Thyroid gland (tissue), 4 donors: ENCODE measurements at places on chromosomes 7 and 10. TPM values are rescaled to one million over a fixed set of nuclear protein-coding genes. Genes with fewer than 3 reads are reported as not detected.

Gene ADIRF
- total RNA-seq: 105 TPM

- H3K27me3 ChIP-seq: no peaks in the 10 kb centered on the region
- H3K36me3 ChIP-seq: no peaks in the 10 kb centered on the region
- H3K27ac ChIP-seq: no peak overlapping the region
- no peak overlapping the region for H3K4me3 ChIP-seq
- no peaks in the 10 kb centered on the region for H3K4me1 ChIP-seq
Observed at GRCh38 chr7:36838616-36839225, 114.4 kb upstream of the AOAH start.

GRCh38 chr10:111429288-111430028 is 352.6 kb downstream of the ADRA2A start:
- DNase-seq: no peak
- H3K4me3 ChIP-seq: no peak overlapping the region
- H3K27ac ChIP-seq: no peak overlapping the region
- H3K36me3 ChIP-seq: no peaks in the 10 kb centered on the region

GRCh38 chr10:31697271-31698180 is 231.1 kb downstream of the ARHGAP12 start:
- H3K36me3 ChIP-seq: no peaks in the 10 kb centered on the region
- peak; percentile 51 for DNase-seq
- no peak overlapping the region for H3K4me3 ChIP-seq
- H3K4me1 ChIP-seq: no peaks in the 10 kb centered on the region

Gene PON1
- not detected for total RNA-seq

DNA sequence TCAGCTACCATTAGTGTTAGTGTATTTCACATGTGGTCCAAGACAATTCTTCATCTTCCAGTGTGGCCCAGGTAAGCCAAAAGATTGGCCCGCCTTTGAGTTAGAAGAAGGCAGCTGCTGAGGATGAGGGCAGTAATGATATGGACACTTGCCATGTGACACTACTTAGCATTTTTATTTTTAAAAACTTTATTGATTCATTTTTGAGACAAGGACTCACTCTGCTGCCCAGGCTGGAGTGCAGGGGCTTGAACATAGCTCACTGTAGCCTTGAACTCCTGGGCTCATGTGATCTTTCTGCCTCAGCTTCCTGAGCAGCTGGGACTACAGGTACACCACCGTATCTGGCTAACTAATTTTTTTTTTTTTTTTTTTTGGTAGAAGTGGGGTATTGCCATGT is 12.3 kb upstream of the ACTR3B start:
- DNase-seq: no peak
- no peak overlapping the region for H3K4me3 ChIP-seq
- H3K27ac ChIP-seq: no peak overlapping the region
- H3K36me3 ChIP-seq: no peaks in the 10 kb centered on the region
- no peaks in the 10 kb centered on the region for H3K4me1 ChIP-seq

DNA sequence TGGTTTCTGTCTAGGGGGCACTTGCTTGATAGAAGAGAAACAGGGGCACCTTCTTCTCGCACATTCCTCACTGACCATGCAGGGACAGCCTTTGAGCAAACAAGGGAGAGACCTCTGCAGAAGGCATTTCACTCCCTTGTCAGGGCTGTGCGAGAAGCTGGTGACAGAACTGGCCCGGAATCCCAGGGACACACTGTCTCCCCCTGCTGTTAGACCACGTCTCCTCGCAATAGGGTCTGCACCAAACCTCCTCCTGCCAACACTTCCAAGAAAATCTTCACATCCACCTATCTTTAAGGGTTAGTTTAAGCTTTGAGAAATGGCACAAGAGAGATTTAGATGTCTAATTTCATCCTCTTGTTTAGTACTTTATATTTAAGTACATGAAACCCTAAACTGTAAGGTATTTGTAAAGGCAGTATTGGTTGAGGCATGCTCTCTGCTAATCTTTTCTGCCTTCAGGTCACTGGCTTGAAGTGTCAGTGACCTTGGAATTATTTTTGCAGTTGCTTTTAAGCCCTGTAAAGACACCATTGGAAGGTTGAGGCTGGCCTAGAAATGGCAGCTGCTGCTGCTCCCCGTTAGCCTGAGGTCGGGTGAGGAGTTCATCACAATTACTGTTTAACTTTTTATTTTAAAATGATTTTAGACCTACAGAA is 37.0 kb downstream of the RBM20 start:
- peak; percentile 41 for DNase-seq
- H3K4me3 ChIP-seq: no peak overlapping the region
- no peaks in the 10 kb centered on the region for H3K4me1 ChIP-seq

- no peak for DNase-seq
- H3K36me3 ChIP-seq: no peaks in the 10 kb centered on the region
Observed at GRCh38 chr10:126090911-126091728, 194.8 kb downstream of the FANK1 start.

Gene CALHM3
- total RNA-seq: not detected

- no peaks in the 10 kb centered on the region for H3K4me1 ChIP-seq
- H3K36me3 ChIP-seq: no peaks in the 10 kb centered on the region
- DNase-seq: no peak
- H3K4me3 ChIP-seq: no peak overlapping the region
- no peaks in the 10 kb centered on the region for H3K27me3 ChIP-seq
- H3K27ac ChIP-seq: no peak overlapping the region
Observed at GRCh38 chr10:89805599-89806013, 104.2 kb downstream of the KIF20B start.

- H3K36me3 ChIP-seq: no peaks in the 10 kb centered on the region
- DNase-seq: no peak
- H3K4me1 ChIP-seq: peaks cover 23% of the 10 kb centered on the region
Observed at GRCh38 chr10:51079331-51079730, 5.0 kb downstream of the PRKG1 start.

DNA sequence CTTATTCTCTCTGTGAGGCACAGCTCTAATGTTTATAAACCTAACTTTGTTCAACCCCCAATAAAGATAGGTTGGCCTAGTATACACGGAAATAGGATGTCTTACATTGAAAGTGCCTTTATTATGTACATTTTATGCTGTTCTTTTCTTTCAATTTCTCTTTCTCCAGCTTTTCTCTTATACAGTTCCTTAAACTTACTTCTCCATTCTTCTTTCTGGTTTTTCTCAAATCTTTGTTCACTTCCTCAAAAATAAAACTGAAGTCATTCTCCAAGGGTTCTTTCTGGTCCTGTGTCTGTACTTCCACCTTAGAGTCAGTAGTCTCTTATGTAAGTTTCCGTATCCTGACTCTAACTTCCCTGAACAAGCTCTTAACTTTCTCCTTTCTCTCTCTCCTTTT is 29.2 kb upstream of the NAMPT start:
- H3K4me3 ChIP-seq: no peak overlapping the region
- H3K27ac ChIP-seq: no peak overlapping the region
- no peak for DNase-seq
- no peaks in the 10 kb centered on the region for H3K27me3 ChIP-seq
- no peaks in the 10 kb centered on the region for H3K36me3 ChIP-seq

GRCh38 chr10:24920907-24921881 is 31.2 kb downstream of the PRTFDC1 start:
- H3K4me1 ChIP-seq: no peaks in the 10 kb centered on the region
- no peak overlapping the region for H3K27ac ChIP-seq
- no peaks in the 10 kb centered on the region for H3K36me3 ChIP-seq
- DNase-seq: peak; percentile 28
- no peak overlapping the region for H3K4me3 ChIP-seq

GRCh38 chr10:1549591-1550290 is 187.6 kb downstream of the ADARB2 start:
- H3K4me1 ChIP-seq: no peaks in the 10 kb centered on the region
- H3K4me3 ChIP-seq: no peak overlapping the region
- H3K27ac ChIP-seq: no peak overlapping the region
- H3K36me3 ChIP-seq: no peaks in the 10 kb centered on the region

- no peaks in the 10 kb centered on the region for H3K36me3 ChIP-seq
- H3K4me3 ChIP-seq: peak within 1 kb of the TSS; percentile 92
- DNase-seq: peak; percentile 89
- H3K27ac ChIP-seq: peak within 1 kb of the TSS; percentile 97
- no peaks in the 10 kb centered on the region for H3K27me3 ChIP-seq
Observed at GRCh38 chr7:148698397-148699023, at the start of gene CUL1. CUL1 (plus strand) TSS chr7:148698903; CDS start chr7:148730123, 31,220 bp downstream.
